Chondrocyte (in vitro differentiated cells): ENCODE measurements at places on chromosomes 3 and 15. TPM values are rescaled to one million over a fixed set of nuclear protein-coding genes. Genes with fewer than 3 reads are reported as not detected.

The MAPKAPK3 gene
- total RNA-seq, result 13.6 to 21.2 TPM (median 20.9 TPM) in 3 replicates

The POLQ gene
- total RNA-seq, result 1.0 to 2.9 TPM (median 1.1 TPM) in 3 replicates

The HRG gene
- not detected in 3 replicates for total RNA-seq

The CHL1 gene
- not detected in 3 replicates for total RNA-seq

The ENTPD3 gene
- 0.15 TPM in 1 of 3 replicates, not detected in the others for total RNA-seq

The ARGFX gene
- not detected in 3 replicates for total RNA-seq

The TEX55 gene
- not detected in 3 replicates for total RNA-seq

- DNase-seq, result no peak
Measured at GRCh38 chr15:70628549-70628896, 134.8 kb downstream of the UACA start.

DNA sequence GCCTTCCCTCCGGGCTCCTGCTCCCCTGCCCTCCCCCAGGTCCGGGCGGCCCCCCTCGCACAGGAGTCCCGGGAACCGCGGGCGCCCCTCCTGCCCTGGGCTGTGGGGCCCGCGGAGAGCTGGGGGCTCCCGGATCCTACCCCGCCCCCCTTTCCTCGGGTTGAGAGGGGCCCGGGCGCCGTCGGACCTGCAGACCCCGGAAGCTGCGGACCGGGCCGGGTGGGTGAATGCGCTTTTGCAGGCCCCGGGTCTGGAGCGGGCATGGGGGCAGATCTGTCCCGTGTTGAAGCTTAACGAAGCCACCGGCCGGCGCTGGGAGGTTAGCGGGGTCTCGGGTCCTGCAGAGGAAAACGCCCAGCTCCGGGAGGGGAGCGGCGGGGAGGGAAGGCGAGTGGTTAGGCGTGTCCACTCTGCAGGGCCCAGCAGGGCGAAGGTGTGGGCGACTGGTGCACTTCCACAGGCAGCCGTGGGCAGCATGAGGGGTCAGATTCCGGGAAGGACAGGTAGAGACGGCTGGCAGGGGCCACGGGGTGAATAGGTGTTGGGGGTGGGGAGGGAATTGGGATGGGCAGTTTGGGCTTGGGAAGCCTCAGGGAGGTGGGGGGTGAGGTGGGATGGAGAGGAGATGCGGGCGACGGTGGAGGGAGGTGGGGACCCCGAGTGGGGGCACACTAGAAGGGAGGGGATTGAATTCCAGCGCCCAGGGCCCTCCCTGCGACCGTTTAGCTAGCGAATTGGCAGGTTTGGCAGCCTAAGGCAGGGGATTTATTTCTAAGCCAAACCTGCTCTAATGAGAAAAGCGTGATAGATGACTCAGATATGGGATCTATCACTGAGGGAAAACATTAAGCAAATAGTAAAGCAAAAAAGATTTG is 635 bp downstream of the CD276 start:
- DNase-seq, result no peak

GRCh38 chr15:80250614-80251427 is 1.2 kb downstream of the CTXND1 start:
- no peak for DNase-seq

DNA sequence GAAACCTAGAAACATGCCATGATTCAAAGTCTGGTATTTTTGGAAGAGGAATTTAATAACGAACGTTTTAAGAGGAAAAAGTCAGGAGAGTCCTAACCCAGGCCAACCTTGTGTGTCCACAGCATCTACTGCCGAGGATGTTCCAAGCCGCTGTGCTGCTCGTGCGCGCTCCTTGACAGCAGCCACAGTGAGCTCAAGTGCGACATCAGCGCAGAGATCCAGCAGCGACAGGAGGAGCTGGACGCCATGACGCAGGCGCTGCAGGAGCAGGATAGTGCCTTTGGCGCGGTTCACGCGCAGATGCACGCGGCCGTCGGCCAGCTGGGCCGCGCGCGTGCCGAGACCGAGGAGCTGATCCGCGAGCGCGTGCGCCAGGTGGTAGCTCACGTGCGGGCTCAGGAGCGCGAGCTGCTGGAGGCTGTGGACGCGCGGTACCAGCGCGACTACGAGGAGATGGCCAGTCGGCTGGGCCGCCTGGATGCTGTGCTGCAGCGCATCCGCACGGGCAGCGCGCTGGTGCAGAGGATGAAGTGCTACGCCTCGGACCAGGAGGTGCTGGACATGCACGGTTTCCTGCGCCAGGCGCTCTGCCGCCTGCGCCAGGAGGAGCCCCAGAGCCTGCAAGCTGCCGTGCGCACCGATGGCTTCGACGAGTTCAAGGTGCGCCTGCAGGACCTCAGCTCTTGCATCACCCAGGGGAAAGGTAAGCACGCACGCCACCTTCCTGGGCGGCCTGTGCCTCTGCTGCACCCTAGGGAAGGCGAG is 28.4 kb downstream of the PML start:
- DNase-seq, result no peak

DNA sequence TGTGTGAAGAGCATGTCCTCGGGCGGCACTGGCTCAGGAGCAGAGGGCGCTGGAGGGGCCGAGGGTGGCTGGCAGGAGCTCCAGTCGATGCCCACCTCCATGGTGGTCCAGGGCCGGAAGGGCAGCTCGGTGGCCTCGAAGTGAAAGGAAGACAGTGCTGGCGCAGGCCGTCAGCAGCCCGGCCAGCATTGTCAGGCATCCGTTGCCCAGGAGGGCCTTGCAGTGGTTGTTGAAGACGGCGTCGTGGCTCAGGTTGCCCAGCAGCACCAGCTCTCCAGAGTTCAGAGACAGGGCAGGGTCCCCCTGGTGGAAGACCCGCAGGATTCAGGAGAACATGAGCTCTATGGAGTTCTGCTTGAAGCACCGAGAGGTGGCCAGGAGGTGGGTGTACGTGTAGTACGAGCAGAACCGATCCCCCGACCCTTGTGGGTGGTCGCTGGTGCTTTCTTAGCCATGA is 16.5 kb upstream of the SIAH2 start:
- peak; percentile 88 for DNase-seq

DNA sequence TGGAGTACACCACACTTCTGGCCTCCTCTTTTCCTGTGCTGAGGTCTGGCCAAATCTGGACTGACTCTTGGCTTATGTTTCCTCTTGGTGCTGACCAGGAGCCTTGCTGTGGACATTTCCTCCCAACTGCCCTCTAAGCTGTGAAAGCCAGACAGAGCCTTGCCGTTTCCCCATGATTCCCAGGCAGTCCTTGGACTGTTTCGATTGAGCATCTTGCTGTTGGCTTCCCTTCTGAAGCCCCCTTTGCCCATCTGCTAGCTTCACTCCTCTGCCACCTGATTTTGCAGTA is 110.5 kb downstream of the EPHB1 start:
- DNase-seq, result no peak

GRCh38 chr3:122560680-122561079 is 3.4 kb downstream of the PARP9 start:
- no peak for DNase-seq

DNA sequence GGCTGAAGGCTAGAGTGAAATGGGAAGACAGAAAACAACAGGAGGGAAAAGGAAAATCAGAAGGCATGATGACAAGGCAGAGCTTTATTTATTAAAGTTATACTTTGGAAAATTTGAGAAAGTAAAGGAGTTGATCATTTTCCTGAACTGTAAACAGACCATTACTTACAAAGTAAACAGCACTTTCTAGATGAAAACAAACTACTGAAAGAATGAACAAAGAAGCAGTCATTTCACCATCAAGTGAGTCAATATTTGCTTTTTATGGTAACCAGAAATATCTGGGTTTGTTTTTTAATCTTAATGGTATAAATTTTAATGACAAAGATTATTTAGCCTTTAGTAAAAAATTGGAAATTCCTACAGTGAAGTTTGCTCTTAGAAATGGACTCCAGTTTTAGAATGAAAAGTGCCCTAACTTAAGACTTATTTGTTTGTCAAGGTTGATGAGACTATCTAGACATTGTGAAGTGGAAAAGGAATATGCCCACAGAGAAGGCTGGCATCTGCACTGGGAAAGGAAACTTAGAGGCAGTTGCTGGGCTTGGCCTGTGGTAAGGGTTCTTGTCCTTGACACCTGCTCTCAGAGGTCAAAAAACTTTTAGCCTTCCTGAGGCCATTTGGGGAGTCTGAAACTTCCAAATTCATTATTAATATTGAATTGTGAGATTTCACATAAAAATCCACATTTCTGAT is 47.2 kb downstream of the SPTSSB start:
- no peak for DNase-seq

GRCh38 chr15:87045746-87046145 is 966.1 kb downstream of the AGBL1 start:
- DNase-seq, result no peak

DNA sequence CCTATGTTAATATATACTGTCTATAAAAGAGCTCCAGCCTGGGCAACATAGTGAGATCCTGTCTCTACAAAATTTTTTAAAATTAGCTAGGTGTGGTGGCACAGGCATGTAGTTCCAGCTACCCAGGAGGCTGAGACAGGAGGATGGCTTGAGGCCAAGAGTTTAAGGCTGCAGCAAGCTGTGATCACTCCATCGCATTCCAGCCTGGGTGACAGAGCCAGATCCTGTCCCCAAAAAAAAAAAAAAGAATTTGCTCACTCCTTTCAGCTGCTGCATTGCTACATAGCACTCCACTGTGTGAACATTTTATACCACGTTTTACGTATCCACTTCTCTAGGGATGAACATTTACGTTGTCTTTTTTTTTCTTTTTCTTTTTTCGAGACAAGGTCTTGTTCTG is 6.0 kb upstream of the TSEN2 start:
- no peak for DNase-seq

DNA sequence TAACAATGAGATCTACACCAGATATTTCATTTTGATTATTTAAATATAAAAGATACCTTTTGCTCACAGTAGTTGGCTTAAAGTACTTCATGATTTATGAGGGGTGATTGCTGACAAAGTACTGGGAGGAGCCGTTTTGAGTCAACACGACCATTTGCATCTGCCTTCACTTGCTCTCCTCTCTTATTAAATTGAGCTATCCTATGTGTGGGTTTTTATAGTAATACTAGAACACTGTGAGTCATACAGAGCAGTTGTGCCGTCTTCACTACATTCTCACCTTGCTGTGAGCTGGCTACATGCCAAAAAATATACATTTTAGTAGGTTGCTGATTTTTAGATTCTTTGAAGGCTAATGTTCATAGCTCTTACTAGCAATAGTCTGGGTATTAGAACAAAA is 161.2 kb downstream of the ALCAM start:
- no peak for DNase-seq

- no peak for DNase-seq
Measured at GRCh38 chr3:23071296-23071695, 131.8 kb upstream of the UBE2E2 start.

GRCh38 chr3:69474186-69474585 is 88.3 kb upstream of the FRMD4B start:
- DNase-seq, result no peak

DNA sequence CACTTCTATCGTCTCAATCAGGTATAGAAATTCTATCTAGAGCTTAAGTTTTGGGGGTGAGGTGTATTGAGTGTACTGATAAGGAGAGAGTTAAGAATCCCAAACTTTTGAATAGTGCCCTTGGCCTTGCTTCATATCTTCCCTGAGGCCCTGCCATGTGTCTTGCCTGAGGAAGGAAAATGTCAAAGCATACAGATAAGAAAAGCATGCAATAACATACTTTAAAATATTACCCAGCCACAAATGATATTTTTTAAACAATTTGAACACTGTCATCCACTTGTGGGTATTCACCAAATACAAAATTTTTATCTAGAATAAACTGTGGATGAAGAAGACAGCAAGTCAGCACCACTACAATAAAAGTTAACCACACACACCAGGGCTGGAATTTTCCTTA is 631.0 kb upstream of the ALCAM start:
- no peak for DNase-seq

DNA sequence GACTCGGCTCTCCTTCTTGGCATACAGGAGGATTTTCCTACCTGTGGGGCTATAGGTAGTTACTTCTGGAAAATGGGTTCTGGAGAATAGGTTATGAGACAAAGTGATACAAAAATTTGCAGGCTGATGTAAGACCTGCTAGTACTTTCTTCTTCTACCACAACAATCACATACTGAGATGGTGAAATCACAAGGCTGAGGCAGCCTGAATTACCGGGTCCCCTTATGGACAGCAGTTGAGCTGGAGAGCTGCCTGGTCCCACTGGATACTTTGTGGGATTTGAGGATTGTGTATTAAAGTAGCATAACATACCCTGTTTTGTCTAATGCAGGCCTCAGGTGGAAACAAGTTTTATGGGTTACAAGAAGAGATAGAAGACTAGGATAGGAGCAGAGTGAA is 86.5 kb upstream of the FAM98B start:
- DNase-seq, result no peak

DNA sequence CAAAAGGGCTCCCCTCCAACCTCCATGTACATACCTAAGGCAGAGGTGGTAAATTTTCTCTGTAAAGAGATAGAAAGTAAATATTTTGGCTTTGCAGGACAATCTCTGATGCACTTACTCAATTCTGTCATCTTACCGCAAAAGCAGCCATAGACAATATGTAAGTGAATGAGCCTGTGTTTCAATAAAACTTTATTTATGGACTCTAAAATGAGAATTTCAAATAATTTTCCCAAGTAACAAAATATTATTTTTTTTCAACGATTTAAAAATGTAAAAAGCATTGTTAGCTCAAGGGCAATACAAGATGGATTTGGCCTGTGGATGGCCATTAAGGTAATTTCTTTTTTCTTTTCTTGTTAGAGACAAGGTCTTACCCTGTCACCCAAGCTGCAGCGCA is 44.7 kb downstream of the SHQ1 start:
- no peak for DNase-seq
